Activated T-cell treated with anti-CD3 and anti-CD28 coated beads, Interleukin-2, amount 50 U/mL, for 24 hours (primary cell): ENCODE measurements at places on chromosomes 7 and 10.

GRCh38 chr7:48458701-48459524 lies 287.7 kb downstream of the ABCA13 start:
- no peak for DNase-seq

DNA sequence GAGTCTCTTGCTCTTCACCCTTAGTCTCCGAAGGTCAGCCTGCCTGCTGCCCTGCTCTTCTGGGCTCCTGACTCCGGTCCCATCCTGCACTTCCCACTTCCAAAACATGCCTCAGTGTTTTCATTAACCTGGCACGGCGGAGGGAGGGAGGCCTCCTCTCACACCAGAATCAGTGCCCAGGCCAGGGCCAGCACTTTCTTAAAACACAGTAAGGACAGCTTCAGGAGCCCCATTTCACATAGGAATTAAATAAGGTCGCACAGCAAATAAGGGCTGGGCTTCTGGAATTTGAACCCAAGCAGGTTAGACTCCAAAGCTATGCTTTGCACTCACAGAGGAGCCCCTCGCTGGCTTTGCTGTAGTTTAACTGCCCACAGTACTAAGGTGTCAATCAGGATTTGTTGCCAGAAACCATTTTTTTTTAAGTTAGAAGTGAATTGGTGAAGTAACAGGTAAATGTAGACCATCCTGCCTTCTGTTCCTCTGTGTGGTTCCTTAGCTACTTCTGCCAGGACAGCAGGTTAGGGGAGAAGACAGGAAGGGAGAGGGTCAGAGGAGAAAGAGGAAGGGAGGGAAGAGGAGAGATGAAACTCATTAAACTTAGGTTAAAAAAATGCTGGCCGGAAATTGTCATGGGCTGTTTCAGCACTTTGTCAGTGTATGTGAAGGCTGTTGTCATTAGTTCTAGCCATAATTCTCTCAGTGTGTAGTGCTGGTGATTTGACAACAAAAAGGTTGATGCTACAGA lies 1.1 kb downstream of the RASSF4 start:
- DNase-seq, result peak; percentile 31

GRCh38 chr7:47379629-47380324 lies 202.1 kb downstream of the TNS3 start:
- DNase-seq, result no peak

GRCh38 chr7:6432781-6433180 lies 15.0 kb downstream of the DAGLB start:
- no peak for DNase-seq

GRCh38 chr7:79319369-79319768 lies 134.1 kb downstream of the MAGI2 start:
- no peak for DNase-seq

DNA sequence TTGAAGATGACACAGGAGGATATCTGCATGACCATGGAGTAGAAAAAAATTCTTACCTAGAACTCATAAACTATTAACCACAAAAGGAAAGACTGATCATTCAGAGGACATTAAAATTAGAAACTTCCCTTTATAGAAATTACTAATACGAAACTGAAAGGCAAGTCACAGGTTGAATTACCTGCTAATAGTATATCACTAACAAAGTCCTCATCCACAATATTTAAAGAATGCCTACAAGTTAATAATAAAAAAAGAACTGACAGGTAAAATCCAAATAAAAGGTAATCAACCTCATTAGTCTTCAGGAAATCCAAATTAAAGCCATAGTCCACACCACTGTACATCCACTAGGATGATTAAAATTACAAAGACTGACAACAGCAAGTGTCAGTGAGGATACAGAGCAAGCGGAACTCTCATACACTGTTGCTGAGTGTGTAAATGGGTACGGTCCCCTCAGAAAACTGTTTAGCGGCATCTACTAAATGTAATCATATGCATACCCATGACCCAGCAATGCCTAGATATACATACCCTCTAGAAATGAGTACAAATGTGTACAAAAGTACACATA lies 71.2 kb downstream of the ARHGAP21 start:
- no peak for DNase-seq

GRCh38 chr7:64905547-64905946 lies 2.5 kb downstream of the ZNF273 start:
- no peak for DNase-seq

- no peak for DNase-seq
These were observed 113.2 kb upstream of the CHST15 start for GRCh38 chr10:124206616-124207015.

DNA sequence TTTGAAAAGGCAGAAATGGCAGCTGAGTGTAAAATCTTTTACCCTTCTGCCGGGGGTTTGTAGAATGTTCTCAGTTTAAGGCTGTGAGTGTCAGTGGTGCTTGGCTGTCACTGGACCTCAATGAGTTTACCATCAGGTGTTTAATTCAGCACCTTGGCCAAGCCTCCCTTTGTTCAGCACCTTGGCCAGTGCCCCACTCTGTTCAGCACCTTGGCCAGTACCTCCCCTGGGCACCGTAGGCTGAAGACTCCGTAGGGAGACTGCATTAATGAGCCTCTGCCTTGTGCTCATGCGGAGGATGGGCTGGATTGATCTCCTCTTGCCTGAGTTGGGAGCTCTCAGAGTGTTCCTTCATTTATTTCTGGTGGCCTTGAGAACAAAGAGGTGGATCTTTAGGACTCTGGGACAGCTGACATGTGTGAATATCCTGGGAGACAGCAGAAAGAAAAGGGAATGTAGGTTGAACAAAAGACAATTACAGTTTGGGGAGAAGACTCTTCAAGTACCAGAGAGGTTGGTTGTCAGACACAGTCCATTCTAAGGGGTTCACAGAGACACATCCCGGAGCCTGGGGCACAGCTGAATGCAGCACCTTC lies 1.6 kb downstream of the FAM24A start:
- peak; percentile 72 for DNase-seq

DNA sequence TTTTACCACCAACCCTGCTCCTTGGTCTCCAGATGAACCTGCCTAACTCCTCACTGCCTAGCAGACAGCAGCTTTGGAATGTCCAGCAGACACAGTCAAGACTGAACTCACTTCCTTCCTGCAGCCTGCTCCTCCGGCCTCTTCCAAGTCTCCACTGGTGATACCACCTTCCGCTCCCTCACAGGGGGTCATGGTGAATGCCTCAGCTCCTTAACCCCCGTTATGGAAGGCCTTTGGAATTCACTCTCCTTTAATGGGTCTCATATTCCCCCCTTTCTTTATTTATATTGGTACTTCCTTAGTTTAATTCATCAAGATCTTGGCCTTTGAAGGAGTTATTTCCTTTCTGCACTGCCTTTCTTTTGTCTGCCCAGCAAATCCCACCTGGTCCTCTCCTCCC lies 44.9 kb upstream of the ZNF32 start:
- DNase-seq, result no peak

DNA sequence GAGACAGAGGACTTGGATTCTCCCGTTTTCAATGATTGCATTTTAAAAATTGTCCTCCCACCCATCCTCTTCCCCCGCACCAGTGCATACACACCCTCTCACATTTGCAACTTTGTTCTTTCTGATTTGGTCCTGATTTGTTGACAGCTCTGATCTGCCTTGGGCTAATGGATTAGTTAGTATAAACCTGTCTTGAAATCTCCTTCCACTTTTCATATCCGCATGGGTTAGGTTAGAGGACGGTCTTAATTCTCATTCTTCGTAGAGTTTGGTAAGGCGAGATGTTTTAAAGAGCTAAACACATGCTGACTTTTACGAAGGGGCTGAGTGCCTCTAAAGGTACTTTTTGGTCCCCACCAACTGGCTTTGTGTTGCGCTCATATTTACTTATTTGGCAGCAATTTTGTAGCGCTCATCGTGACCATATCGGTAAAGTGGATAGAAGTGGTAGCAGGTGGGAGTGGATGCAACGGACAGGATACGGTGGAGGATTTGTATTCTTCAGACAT lies 1.1 kb downstream of the AHR start:
- DNase-seq, result peak; percentile 40

DNA sequence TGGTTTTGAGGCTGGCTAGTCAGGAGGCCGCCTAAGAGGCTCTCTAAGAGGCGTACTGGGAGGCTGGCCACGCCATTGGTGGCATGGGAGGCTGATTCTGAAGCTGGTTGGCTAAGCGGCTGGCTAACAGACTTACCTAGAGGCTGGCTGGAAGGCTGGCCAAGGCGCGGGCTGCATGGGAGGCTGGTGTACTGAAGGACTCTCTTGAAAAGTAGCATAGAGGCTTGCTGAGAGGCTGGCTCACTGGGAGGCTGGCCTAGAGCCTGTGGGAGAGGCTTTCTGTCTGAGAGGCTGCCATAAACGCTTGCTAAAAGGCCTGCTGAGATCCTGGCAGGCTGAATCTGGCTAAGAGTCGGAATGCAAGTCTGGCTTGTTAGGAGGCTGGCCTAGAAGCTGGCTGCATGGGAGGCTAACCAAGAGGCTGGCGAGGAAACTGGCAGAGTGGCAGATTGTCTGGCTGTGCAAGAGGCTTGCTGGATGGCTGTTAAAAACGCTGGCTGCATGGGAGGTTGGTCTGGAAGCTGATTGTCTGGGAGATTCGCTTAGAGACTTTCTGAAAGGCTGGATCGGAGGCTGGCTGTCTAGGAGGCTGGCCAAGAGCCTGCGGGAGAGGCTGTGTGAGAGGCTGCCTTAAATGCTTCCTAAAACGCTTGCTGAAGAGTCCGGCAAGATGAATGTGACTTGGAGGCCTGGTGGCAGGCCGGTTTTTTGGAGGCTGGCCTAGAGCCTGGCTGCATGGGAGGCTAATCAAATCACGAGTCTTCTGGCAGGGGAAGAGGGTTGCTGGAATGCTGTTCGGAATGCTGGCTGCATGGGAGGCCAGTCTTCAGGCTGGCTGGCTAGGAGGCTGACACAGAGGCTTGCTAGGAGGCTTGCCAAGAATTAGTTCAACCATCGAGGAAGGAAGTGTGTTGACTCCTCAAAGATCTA lies 134.2 kb downstream of the OR13A1 start:
- no peak for DNase-seq

GRCh38 chr10:124099604-124100003 lies 6.2 kb upstream of the CHST15 start:
- DNase-seq, result no peak

- no peak for DNase-seq
These were observed 581.4 kb downstream of the LRMDA start for GRCh38 chr10:76012716-76013327.

DNA sequence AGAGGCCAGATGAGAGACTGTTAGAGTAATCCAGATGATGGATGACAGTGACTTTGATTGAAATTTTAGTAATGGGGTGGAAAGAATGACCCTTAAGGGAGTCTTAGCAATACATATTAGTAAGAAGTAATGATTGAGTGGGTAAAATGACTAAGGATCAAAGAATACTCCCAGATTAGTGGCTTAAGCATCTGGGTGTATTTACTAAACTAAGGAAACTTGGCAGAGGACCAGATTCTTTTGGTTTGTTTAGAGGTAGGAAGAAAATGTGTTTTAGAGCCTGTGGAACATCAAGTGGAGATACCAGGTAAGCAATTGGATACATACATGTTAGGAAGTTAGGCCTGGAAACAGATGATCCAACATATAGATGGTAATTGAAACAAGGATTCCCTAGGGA lies 58.8 kb upstream of the ADRA2A start:
- DNase-seq, result no peak
